ENCODE measurements at places on chromosomes 4 and X.

GRCh38 chr4:141107927-141108326, 25.3 kb downstream of the RNF150 start:
- DNase-seq: no peak

GRCh38 chrX:41047878-41048534, 37.2 kb upstream of the USP9X start:
- no peak for DNase-seq

DNA sequence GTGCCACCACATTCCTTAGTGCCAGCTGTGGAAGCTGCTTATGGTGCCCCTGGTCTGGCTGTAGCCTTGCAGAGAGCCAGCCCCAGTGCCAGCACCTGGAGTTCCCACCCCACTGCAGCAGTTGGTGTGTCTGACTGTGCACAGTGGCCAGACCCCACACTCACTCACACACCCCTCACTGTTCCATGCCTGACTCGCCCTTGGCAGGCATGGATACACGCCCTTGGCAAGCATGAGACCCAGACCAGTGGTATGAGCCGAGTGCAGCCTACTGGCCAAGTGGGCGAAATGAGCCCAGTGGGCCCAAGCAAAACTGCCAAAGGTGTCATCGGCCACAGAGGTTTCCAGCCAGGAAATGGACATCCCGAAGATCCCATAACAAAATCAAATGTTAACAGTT, 27.4 kb downstream of the NAA11 start:
- DNase-seq: no peak

DNA sequence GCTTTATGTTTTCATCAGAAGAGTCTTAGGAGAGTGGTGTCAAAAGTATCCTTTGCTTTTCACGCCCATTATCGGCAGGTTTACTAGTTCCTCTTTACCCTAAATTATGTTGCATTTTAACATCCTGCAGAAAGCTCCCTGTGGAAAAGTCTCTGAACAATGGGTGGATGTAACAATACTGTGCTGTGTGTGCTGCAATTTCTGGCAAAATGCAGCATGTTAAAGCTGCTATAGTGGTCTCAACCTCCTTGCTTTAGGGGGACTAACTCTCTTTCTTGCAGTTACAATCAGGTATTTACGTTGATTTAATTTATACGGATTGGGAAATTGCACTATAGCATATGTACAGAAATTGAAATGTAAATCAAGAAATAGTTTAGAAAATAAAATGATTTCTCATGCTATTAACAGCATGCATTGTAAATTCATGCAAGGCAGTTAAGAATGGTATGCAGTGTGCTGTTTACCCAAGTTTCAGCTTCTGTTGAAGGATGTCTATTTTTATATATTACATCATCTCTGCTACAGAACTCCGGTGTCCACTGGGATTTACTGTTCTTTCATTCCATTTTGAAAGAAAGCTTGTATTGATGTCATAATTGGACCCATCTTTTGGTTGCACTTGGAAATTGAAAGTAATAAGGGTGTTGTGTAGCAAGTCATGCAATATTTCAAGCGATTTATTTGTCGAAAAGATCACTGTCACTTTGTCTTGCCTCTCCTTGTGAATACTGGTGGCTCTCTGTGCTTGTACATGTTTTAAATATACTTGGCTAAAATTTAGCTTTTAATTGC, 145.7 kb downstream of the RAPGEF2 start:
- peak; percentile 44 for DNase-seq

GRCh38 chrX:119753639-119754257, 4.6 kb upstream of the SOWAHD start:
- DNase-seq: peak; percentile 65

DNA sequence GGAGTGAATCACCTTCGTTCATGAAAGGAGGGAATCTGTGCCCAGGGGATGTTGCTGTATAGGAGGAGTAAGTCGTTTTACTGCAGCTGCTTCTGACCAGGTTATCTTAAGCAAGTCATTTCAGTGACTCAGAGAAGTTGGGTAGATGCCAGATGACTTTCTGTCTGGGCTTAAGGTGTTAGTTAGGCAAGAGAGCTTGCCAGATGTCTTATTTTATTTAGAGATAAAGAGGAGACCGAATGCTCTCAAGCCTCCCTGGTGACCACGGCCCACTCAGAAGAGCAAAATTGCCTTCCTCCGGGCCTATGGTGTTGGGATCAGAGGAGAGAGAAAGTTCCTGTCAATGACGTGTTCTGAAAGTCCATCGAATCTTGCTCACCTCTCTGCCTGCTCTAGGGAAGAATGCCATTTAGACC, 16.3 kb upstream of the ZNF827 start:
- peak; percentile 25 for DNase-seq

DNA sequence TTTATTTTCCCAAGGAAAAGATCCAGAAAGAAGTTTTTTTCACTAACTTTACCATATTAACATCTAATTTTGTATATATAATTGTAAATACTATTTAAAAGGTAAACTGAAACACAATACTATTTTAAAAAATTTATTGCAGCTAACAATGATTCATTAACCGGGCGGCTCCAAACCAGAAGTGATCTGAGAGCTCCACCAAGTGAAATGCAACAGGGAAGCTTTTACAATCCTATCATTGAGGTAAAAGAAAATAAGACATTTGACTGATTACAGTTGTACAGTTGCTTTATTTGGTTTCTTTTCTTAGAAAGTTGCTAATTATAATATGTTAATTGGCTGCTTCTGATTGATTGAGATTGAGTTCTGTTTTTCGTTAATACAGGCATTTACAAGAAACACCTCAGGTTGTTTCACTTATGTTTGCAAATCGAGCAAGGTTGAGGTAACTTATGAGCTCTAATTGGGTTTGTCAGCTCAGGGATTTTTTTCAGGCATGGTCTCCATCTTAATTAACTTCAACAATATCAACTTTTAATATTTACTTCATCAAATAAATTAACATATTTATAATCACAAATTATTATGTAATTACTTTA, 220.2 kb upstream of the UGT8 start:
- peak; percentile 45 for DNase-seq

GRCh38 chr4:57333684-57334083, 223.5 kb upstream of the IGFBP7 start:
- no peak for DNase-seq

- no peak for DNase-seq
Observed at GRCh38 chr4:150501983-150502382, 80.0 kb upstream of the MAB21L2 start.

DNA sequence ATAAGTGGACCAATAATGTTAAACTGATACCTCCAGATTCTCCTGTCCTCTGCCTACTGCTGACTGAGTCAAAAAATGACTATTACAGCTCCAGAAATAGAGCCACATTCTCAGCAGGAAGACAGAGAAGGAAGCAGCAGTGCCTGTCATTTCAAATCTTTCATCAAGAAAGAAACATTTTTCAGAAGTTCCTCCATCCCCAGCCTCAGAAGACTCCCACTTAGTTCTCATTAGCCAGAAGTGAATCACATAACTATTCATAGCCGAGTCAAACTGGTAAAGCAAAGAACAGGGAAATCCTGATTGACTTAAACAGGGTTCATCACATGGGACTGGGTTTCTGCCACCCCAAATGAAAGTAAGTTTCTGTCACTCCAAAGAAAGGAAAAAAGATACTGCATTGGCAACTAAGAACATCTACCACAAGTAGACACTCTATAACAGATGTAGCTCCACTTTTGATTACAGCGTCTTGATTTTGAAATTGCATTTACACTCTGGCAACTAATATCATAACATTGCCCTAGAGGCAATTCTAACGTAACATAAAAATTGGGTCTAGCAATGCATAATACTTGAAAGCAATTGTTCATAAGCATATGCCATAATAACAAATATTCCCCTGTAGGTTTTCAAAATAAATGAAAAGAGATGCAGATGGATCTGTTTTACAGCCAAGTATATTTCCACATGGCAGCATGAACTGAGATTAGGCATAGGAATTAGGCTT, 599.8 kb downstream of the GALNTL6 start:
- DNase-seq: no peak

DNA sequence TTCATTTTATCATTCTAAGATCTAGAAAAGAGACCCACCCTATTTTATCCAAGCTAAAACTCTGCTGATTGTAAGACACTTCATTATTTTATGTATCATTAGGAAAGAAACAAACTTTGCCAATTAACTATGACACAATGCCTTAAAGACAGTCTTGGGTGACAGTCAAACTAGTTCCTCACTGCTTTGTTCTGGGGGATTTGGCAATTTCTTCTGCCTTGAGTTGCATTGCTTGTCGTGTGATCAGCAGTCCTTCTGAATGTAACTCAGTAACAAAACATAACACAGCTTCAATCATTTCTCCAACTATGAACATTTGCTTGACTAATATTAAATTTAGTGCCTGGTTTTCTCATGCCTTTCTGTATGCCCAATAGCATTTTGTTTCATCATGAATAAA, 577.9 kb upstream of the DIPK2B start:
- DNase-seq: no peak

DNA sequence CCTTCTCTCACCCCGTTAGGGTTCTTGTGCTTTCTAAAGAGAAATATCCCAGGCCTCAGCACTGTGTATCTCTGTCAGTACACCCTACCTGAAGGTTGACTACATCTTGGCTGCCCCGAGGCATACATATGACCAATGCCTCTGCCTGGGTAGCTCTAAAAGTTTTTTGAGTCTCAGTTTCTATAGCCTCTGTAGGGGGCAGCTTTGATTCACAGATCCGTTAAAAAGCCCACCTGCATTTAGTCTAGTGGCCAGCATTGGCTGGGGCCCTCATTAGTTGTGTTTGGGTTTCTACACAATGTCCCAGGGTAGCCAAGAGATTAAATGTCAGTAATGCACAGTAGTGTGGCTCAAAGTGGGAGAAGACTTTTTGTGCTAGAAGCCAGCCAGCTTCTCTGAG, 151.1 kb downstream of the CFAP299 start:
- no peak for DNase-seq

- DNase-seq: no peak
Observed at GRCh38 chrX:103513476-103514108, 5.7 kb downstream of the RAB40A start.

DNA sequence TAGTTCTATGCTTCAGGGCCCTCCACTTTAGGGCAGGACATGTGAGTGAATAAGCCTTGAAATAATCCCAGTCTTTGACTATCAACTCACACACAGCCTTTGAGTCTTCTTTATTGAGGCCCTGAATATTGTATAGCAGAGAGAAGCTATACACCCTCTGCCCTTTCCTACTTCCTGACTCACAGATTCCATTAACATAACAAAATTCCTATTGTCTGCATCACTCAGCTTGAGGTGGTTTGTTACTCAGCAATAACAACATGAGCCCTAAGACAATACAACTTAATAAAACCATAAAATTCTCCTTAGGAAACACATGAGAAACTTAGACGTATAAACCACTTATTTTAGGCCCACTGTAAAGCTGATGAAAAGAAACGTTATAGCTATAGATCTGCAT, 680.3 kb upstream of the DIAPH2 start:
- DNase-seq: no peak

GRCh38 chrX:153874366-153875125, 11.4 kb downstream of the L1CAM start:
- DNase-seq: no peak

- DNase-seq: no peak
Observed at GRCh38 chr4:8384397-8385060, 56.0 kb downstream of the ACOX3 start.

- no peak for DNase-seq
Observed at GRCh38 chr4:44446801-44447562, 1.6 kb downstream of the KCTD8 start.

DNA sequence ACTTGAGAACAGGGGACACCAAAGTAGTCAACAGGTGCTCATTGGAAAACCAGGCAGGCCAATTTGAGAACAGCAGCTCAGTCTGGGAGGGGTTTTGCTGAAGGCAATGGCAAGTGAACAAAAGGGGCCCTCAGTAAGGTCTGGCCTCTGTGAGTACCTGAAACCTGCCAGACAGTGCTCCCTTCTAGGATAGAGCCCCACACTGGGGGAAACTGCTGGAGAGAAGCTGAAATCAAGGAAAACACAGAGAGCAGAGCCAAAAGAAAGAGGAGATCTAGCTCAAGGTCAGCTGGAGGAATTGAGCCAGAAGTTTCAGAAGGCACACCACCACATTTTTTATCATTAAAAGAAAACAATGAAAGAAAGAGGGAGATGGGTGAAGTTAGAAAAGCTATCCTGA, 28.2 kb downstream of the PNMA6E start:
- DNase-seq: no peak

- DNase-seq: no peak
Observed at GRCh38 chr4:40586034-40586433, 43.6 kb downstream of the RBM47 start.

DNA sequence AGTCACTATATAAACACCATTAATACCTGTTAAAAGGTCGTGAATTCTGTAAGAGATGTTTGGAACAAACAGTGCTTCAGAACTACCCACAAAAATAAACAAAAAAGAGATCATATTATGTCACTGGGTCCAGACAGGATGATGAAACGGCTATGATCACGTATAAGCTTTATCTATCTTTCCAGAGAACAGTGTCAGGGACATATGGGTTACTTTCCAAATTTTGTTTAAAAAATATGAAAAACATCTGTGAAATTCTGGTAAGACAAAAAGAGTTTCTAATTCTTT, 90.0 kb downstream of the SORBS2 start:
- DNase-seq: no peak

DNA sequence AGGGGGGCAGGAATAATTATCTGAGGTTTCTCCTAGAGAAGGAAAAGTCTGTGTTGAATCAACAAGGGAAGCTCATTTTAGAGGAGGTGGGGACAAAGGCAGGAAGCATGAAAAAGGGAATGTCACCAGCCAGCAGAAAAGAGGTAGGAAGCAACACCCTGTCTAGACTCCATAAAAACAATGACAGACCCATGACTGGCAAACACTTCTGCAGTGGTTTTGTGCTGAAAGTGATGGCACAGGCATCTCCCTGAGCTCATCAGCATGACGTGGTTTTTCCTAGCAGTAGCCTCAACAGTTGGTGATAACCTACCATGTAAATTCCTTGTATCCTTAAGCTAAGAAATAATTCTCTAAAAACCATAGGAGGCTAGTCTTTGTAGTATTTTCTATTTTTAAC, 110.7 kb upstream of the GALNT7 start:
- no peak for DNase-seq

DNA sequence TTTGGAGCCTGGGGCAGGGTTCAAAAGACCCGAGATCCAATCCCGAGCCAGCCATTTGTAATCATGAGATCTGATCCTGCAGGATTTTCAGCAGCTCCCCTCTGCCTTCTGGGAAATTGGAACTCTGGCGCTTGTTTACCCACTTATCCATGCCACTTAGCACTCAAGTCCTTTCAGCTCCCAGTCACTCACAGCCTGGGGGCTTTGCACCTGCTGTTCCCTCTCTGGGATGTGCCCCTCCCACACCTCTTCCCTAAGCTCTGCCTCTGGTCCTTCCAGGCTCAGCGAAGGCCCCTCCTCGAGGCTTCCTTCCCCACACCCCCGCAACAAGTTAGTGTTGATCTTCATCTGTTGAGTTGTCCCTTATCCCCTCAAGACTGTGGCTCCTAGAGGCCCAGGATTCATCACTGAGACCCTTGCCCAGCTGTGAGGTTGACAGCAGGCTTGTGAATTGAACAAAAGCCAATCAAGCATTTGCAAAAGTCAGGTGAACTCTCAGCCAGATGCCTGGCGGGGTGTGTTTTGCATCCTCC, 99.1 kb upstream of the AFAP1 start:
- DNase-seq: no peak

Data from T47D (cell line).